ENCODE measurements at places on chromosomes 5 and 9.

DNA sequence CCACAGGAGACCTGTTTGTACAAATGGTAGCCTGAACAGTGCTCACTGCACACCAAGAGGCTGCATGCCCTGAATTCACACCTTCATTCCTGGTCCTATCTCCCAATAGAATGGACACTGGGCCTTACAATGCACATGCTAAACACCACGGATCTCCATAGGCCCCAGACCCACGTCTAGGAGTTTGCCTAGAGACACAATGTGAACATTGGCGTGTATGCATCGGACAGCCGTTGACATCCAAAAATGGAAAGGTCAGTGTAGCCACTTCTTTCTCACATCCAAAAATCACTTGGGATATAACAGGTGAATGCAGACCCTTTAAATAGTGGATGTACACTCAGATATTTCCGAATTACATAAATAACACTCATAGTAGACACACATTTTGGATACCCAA, 927 bp downstream of the PAX5 start:
- DNase-seq, result no peak

- DNase-seq, result no peak
Measured at GRCh38 chr5:10469253-10470050, 27.8 kb downstream of the ROPN1L start.

DNA sequence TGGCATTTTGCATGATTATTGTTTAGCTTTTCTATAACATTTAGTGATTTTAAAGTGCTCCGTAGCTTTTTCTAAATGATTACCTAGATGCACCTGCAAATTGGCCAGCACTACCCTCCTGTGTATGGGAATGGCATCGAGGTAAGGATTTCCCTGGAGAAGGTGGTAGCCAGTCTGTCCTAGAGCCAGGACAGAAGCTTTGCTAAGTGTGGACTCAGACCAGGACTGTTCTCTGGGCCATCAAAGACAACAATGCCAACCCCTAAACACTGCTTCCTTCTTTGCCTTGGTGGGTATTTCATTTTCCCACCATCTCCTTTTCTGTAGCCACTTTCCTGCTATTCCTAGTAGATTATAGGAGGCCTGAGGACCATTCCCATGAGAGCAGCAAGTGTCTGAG, 53.0 kb downstream of the CD180 start:
- no peak for DNase-seq

DNA sequence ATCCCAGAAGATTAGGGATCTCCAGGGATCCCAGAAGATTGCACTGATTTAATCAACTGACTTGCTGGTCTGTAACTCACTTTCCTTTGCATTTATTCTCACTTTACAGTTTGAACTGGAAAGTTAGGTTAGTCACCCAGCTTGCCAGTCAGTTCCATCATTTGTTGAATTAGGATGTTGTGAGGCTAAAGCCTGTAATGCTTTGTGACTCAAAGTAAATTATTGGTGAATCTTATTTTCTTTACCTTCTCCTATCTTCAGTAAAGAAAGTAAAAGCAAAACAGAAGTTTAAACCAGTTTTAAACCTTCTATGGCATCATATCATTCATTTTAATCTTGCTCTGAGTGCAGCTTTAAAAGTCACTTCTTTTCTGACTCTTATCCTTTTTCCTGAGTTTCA, 85.8 kb downstream of the SLC44A1 start:
- no peak for DNase-seq

- no peak for DNase-seq
Measured at GRCh38 chr5:13809921-13810320, 134.6 kb downstream of the DNAH5 start.

- no peak for DNase-seq
Measured at GRCh38 chr5:113771483-113771882, 258.0 kb downstream of the YTHDC2 start.

DNA sequence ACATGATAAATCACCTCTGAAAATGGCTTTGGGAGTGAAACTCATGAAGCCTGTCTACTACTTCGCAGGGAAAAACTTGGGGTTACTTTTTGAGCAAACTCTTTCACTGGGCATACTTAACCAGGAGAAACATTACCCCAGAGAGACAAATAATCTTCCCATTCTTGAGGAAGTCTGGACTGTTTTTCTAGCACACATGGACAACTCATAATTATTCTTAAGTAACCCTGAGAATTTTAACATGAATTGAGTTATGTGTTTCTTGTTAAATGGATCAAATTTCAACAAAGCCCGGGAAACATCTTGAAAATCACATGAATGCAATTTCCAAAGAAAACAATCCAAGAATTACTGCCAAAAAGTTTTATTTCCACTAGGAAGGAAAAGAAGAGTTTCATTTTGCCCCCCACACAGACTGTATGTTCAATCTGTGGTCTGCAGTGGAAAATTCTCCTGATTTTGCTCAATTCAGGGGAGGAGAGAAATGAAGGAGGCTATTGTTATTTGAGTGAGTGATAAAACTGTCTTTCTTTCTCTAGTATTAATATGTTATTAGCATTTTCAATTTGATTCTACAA, 564.8 kb upstream of the CLINT1 start:
- DNase-seq, result peak; percentile 83

GRCh38 chr9:123481209-123481865, 125.3 kb downstream of the CRB2 start:
- DNase-seq, result no peak

DNA sequence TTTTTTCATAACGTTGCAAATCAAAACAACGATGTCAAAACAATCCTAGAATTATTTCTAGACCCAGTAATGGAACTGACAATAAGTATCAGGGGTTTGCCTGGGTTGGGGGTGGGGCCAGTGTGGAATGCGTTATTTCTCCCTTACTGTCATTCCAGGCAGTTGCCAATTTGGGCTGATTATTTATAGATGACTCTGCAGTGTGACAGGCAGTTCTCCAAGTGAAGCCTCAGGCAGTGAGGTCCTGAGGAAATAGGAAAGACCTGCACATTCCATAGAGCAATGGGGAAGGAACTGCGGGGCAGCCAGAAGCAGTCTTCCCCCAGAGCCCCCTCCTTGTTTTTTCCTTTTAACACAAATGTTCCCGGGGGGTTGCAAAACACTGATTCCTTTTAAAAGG, 179.0 kb downstream of the YTHDC2 start:
- DNase-seq, result peak; percentile 1

DNA sequence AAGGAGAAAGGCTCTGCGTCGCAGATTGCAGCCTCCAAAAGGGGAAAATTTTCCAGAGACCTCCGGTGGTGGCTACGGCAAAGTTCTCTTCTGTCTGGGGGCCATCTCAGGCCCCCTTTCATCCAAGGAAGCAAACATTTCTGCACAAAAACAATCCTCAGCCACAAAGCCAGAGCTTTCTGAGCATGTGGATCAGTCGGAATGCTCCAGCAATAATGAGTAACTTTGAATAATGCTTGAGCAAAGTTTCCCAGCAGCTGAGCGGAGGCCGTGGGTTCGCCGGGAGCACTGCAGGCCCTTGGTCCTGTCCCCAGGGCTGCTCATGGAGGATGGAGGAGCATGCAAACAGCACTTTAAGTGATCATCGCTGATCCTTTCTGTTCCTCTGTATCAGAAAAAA, 60.2 kb upstream of the UNC5A start:
- DNase-seq, result no peak

DNA sequence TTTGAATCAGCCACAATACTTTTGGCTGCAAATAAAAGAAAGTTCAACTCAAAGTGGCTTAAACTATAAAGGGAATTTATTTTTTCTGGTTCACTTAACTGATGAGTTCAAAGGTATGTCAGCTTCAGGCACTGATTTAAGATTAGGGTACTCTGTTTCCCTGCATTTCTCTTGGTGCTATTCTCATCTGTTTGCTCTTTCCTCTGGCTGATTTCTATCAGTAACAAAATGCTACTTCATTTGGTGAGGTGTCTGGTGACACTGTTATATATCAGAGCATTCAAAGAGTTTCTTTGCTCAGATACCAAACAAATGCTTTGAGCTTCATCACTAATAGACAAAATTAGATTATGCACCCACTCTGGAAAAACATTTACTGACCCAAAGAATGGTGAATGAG, 65.9 kb upstream of the HTR4 start:
- no peak for DNase-seq

- DNase-seq, result peak; percentile 75
Measured at GRCh38 chr9:133709015-133709611, 29.0 kb downstream of the SARDH start.

DNA sequence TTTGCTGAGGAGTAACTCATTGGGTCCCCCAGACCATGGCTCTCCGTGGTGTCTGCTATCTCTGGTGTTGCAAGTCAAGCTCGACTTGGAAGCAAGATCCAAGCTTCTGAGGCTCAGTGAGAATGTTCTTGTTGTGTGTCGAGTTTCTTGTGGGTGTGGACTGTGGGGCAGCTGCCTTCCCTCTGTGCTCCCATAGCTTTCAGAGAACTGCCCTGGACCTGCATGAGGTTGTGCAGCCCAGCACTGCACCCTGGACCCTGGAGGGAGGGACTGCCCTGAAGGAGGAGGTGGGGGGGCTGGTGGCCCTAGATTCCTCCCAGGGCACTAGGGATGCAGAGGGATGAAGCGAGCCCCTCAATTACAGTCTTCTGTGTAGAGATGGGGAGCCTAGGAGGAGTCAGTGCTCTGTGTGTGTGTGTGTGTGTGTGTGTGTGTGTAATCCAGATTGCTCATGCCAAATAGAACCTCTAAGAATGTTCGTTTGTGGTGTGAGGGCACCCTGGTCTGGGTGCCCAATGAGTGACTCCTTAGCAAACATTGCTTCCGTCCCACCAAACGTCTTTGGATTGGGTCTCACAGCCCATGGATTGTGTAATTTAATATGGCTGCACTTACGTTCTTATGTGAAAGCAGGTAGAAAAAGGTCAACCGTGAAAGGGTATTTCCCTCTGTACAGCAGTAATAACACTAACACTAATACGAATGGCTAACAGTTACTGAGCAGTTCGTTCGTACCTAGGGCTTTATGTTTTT, 143.3 kb upstream of the LMX1B start:
- DNase-seq, result no peak

GRCh38 chr5:136174021-136174659, 18.8 kb downstream of the SMIM32 start:
- DNase-seq, result peak; percentile 74

GRCh38 chr9:3521966-3522365, 3.8 kb downstream of the RFX3 start:
- no peak for DNase-seq

DNA sequence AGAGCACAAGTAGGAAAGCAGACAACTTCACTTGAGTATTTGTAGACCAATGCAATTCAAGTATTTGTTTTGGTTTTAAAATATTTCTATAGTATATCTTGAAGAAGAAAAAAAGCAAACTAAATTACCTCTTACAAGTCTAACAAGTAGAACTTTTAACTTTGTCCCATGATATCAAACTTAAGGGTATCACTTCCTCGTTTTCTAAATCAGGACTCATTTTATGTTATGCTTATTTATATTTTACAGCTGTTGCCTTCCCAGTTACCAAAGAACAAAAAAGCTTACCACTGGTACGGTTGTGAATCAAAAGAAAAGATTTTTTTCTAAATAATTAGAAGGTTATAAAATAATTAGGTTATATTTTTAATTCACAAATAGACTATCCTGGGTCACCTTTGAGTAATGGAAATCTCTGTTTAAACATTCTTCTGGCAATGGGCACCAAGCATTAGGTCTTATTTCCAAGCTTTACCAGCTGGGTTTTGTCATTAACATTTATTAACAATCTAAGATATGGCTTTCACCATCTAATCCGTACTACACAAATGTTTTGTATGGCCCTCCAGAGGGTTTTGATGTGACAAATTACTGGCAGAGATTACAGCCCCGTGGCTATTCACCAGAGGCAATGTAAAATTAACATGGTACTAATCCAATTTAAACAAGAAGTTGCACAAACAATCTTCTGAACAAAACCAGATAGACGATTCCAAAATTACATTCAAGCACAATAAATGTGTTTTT, 63.6 kb downstream of the CEP120 start:
- DNase-seq, result peak; percentile 51

- DNase-seq, result no peak
Measured at GRCh38 chr5:67190861-67191260, 5.7 kb downstream of the CD180 start.

GRCh38 chr5:38638656-38639055, 82.2 kb upstream of the LIFR start:
- DNase-seq, result no peak

- no peak for DNase-seq
Measured at GRCh38 chr5:84693256-84693655, 308.6 kb upstream of the EDIL3 start.

GRCh38 chr5:30376848-30377247, 816.6 kb upstream of the CDH6 start:
- no peak for DNase-seq

GRCh38 chr5:73977146-73977545, 351.1 kb downstream of the ARHGEF28 start:
- DNase-seq, result no peak

DNA sequence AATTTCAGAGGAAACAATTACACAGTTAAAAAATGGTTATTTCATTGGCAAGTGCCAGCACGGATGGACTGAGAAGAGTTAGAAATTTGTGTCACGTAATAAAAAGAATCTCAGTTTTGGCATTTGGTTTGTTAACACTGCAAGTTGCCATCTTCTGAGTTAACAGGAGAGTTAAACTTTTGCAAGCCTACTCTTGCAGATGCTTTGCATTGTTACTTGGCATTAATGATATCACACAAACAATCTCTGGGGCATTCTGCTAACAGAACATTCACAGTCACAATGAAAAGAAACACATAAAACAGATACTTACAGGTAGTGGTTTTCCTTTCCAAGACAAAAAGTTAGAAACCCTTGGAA, 647 bp downstream of the FREM1 start:
- DNase-seq, result no peak

Measured in tongue (tissue), 3 donors.